Cardiac fibroblast (primary cell): ENCODE measurements at places on chromosomes 16 and 17.

DNA sequence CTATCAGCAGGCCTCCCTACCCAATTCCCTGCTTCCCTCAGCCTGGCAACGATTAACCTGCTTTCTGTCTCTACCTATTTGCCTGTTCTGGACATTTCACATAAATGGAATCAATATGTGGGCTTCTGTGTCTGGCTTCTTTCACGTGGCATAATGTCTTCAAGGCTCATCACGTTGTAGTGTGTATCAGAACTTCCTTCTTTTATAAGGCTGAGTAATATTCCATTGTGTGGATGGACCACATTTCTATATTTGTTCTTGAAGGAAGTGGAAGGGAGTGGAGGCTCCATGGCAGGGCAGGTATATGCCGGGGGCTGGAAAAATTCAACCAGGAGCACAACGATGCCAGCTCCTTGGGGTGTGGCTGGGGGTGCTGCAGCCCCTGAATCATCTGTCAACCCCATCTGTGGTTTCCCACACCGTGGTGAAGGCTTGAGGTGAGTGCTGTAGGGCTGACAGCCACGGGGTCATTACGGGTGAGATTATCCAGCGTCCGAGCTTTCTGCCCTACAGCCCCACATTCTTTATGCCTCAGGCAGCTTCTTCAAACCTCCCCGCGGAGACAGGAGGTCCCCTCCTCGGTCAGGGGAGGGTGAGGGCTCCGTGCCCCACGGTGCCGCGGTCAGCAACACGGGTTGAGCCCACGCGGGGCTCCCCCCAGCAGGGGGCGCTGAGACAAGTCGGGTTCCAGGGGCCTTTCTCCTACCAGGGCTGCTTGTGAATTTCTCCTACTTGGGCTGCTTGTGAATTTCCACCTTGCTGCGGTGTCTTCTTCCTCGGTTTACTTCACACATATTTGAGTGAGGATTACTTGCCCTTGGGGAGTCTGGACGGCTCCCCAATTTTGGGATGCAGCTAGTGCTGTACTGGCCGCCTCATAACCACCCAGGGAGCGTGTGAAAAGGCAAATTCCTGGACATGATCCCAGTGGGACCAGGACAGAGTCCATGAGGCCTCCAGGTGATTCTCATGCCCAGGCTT lies 18.3 kb upstream of the WFIKKN2 start:
- peak; percentile 33 for DNase-seq

- no peak for DNase-seq
Observed at GRCh38 chr16:49200223-49200820, 81.3 kb downstream of the CBLN1 start.

GRCh38 chr17:39755554-39756379 lies 18.0 kb downstream of the GRB7 start:
- no peak for DNase-seq

DNA sequence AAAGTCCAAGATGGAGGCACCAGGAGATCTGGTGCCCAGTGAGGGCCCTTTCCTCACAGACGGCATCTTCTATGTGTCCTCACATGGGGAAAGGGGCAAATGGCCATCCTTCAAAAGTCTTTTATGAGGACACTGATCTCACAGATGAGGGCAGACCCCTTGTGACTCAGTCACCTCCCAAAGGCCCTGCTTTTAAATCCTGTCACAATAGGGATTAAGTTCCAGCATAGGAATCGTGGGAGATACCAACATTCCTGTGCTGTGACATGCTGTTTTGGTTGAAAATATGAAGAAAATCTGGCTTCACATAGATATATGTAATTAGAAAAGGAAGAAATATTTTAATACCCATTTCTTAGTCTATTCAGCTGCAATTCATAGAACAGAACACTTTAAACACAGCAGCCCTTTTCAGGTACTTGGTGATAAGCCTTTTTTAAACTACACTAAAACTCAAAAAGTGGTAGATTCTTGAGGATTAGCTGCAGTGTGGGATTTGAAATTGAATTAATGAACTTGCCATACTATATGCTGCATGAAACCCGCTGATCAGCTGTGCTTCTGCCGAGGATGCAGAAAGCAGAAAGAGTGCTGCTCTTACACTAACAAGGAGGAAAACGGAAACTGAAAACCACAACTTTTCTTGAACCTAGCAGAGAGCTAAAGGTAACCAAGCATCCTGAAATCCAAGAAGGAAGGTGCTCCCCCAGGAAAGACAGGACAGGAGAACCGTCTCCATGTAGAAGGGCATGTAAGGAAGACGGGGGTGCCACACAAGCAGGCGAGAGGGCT lies 32.7 kb downstream of the VPS53 start:
- peak; percentile 74 for DNase-seq

DNA sequence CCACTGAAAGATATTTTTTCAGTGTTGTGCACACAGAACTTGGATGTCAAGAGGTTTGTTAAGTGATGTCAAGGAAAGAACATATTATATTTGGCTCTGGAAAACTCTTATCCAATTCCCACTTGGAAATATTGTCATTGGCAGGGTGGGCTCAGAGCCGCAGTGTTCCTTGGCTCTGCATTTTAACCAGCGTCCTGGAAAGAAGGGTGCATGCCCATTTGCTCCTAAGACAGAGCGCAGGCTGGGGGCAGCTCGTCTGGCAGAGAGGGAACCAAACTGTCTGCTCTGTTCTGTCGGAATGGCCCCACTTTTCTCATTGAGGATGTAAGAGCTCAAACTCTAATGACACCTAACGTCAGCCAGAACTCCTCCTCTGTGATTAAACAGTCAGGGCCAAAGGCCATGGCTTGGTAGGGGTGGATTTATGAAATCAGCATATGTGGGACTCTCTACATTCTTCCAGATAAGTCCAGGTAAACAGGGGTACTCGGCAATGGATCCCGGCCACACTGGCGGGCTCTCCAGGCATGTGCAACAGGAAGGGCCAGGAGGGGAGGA lies 18.0 kb downstream of the SLC47A1 start:
- no peak for DNase-seq

- no peak for DNase-seq
Observed at GRCh38 chr16:57603115-57604024, 25.1 kb upstream of the ADGRG1 start.

DNA sequence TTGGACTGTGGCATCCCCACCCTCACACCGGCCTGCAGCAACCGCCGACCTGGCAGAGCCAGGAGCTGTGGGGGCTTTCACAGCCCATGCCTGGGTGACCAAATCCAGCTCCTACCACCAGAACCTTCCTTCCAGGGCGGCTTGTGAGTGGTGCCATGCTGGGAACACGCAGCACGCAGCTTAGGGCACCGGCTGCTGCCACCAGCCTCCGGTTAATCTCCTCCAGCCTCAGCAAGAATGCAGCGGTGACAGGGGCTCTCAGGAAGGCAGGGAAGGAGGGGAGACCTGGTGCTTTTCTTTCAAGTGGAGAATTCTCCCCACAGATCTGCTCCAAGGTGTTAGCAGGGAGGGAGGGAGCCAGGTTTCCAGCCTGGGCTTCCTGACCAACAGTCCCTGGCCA lies 32.3 kb upstream of the ANKRD40CL start:
- DNase-seq, result no peak

DNA sequence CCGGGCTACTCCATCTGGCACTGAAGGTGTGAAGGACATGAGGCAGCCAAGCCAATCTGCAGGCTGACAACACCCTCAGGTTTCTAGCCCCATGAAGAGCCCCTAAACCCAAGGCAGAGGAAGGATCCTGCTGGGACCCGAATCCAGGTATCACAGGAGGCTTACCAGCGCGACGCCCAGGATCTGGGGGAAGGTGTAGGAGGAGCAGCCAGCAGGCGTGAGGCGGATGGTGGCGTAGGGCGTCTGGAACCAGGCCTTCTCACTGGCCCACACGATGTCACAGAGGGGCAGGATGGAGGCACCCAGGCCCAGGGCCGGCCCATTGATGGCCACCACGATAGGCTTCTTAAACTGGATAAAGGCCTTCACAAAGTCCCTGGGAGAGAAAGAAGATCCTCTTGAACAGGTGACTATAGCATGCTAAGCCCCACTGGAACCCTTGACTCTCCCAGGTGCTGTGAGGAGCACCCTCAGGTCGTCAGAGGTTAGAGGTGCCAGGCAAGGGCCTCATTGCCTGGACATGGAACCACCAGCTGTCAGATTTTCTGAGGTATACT lies 71.7 kb downstream of the DYNLRB2 start:
- no peak for DNase-seq

DNA sequence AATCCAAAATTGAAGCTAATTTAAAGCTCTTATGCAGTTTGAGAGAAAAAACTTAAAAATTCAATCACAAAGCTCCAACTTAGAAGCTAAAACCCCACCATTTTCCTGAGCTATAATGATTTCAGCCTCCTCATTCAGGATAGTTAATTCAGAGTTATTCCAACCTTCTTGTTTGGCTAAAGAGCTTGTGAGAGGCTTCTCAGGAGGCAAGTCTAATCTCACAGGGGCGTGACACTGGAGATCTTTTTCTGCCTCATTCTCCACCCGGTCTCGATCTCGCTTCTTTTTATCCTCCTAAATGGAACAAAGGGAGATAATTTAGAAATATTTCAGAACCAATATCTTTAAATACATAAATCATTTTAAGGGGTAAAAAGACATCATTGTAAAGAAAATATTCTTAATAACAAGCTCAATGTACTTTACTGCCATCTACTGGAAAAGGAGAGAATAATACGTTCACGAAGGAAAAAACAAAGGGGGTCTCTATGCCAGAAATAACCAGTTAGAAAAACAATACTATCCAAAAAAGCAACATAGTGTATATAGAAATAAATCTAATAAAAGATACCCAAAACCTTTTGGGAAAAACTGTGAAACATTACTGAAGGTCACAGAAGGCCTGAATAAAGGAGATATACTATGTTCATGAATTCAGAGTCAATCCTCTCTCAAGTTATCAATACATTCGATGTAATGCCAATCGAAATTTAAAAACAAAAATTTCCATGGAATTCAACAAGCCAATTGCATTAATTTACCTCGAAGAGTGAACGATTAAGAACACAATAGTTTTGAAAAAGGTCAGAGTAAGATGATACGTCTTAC lies 13.9 kb downstream of the BRD7 start:
- peak; percentile 47 for DNase-seq

GRCh38 chr16:82360024-82360783 lies 190.2 kb upstream of the MPHOSPH6 start:
- DNase-seq, result no peak
